NCI-H2227 treated with DMSO at 0.1 percent for 48 hours (cell line): ENCODE measurements at places on chromosomes 16 and 17.

DNA sequence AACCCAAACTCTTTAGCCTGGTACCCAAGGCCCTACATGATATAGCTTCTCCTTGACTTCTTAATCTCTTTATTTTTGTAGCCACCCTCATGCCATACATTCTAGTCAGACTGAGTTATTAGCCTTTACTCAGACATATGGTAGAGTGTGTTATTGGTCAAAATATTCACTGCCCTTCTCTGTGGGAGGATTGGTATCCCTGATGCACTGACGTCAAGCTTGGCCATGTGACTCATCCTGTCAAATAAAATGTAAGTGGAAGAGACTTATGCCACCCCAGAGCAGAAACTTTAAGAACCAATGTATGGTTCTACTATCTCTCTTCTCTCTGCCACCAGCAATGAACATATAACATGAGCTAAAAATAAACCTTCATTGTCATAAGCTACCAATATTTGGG lies 12.2 kb upstream of the BEAN1 start:
- no peak for DNase-seq

GRCh38 chr17:35488991-35489390 lies 40.4 kb upstream of the SLFN13 start:
- DNase-seq: no peak

- DNase-seq: no peak
Observed at GRCh38 chr17:6107791-6108190, 37.6 kb downstream of the WSCD1 start.

- no peak for DNase-seq
Observed at GRCh38 chr16:26212599-26212998, 520.8 kb downstream of the HS3ST4 start.

- no peak for DNase-seq
Observed at GRCh38 chr16:7470344-7470743, 137.7 kb downstream of the RBFOX1 start.

GRCh38 chr16:80231888-80232287 lies 308.9 kb upstream of the DYNLRB2 start:
- no peak for DNase-seq
